ENCODE measurements at places on chromosomes 5 and 9.

DNA sequence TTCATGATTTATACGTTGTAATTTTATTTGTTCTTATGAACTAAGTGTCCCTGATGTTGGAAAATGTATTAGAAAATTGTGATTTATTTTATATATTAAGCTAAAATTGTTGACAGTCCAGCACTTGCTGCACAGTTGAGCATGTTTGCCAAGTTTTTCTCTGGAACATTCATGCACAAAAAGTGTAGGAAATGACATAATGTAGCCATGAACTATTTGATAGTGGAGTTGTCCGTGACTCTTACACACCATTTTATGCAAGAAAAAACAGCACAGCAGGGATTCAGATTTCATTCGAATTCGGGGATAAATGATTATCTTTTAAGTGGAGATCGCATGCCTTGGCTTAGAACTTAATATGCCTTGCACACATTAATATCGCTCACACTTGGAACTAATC is 708.6 kb upstream of the WWC1 start:
- no peak for DNase-seq

DNA sequence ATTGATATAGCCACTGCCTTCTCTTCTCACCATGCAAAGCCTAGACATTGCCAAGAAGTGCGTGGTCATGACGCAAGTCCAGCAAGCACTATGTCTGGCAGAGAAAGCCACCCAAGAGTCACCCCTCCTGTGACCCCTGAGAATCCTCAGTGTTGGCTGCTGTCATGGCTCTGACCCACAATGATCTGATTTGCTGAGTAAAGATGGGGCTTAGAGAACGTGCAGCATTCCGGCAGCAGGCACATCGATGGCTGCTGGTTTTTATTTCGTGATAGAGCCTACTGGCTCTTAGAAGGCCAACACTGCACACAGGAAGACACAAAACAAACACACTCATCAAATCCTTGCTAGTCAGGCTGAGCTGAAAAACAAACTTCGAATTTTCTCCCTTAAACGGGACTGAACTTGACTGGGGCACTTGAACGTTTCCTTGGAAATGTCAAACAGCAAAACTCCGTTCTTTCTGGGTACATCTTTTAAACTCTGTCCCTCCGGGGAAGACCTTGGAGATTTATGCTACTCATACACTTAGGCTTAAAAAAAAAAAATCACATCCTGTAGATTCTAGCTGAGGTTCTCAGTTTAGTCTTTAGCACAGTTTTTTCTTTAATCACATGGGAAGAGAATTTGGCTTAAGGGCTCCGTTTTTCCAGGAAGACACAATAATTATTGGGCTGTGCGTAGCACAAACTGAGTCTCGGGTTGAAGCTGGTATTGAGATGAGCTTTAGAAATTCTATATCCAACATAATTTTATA is 88.2 kb upstream of the BASP1 start:
- no peak for DNase-seq

DNA sequence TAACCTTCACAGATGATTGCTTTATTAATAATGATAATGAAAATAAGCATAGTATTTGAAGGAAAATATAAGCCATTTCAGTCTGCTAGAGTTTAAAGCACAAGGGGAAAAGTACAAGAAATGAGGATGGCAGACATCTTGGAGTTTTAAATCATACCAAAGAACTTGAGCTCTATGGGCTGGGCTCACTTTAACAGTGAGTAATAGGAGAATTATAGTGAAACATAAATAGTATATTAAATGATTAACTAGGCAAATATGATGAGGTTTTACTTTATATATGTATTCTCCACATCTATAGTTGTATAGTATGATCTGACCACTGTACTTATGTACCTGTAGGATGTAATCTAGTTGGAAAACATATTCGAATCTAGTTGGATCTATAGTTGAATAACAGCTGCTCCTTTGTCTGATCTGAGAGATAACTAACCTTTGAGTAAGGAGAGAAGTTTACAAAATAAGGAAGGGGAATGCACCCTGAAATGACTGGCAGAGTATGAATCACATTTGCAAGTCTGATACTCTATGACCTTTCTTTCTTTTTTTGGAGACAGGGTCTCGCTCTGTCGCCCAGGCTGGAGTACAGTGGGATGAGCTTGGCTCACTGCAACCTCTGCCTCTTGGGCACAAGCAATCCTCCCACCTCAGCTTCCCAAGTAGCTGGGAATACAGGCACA is 17.6 kb downstream of the MEGF9 start:
- no peak for DNase-seq

DNA sequence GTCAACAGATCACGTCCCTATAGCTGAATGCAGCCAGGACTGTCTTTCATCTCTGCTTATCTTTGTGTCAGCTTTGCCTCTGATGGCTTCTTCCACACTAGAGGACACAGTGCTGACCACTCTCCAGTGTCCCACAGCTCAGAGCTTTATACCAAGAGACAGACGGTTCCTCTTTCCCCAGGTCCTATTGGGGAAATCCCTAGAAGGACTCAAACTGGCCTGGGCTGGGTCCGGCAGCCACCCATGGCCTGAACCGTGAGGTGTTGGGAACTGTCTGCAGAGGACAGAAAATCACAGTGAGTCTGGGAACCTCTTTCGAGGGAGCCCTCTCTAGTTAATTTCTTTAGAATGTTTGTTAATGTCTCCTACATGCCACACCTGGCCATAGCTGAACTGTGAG is 68.3 kb upstream of the SHB start:
- DNase-seq, result no peak

DNA sequence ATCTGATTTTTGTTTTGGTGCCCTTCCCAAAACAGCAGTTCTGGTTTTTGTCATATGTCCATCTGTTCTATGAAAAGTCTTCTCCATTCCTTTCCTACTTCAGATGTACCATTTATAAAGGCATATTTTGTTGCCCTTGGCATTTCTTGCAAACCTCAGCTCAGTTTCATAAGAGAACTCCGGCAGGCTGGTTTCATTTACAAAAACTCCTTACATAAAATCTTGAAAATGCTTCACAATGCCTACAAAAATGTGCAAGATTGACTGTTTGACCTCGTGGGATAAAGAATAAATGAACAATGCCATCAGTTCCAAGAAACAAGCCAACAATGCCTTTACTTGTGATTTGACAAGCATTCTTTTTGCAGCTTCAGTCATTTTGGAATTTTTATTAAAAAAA is 39.1 kb upstream of the CTNNAL1 start:
- DNase-seq, result no peak

- DNase-seq, result no peak
These were observed 362.9 kb upstream of the ZNF608 start for GRCh38 chr5:125109293-125109692.

DNA sequence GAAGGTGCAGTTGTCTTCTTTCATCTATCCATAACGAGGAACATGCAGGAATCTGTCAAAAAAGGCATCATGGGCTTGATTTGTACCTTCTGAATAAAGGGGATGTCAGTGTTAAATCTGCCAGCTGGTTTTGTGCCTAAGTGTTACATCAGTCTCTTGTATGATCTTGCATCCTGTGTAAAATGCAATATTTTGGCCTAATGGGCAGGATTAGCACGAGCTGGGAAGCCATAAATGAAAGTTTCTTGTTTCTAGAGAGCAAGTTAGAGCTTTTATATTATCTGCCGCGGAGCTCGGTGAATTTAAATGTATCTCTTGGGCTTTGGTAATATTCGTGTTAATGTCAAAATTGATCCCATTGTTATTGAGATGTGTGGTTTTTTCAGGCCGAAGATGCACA is 526.1 kb upstream of the WWC1 start:
- no peak for DNase-seq

DNA sequence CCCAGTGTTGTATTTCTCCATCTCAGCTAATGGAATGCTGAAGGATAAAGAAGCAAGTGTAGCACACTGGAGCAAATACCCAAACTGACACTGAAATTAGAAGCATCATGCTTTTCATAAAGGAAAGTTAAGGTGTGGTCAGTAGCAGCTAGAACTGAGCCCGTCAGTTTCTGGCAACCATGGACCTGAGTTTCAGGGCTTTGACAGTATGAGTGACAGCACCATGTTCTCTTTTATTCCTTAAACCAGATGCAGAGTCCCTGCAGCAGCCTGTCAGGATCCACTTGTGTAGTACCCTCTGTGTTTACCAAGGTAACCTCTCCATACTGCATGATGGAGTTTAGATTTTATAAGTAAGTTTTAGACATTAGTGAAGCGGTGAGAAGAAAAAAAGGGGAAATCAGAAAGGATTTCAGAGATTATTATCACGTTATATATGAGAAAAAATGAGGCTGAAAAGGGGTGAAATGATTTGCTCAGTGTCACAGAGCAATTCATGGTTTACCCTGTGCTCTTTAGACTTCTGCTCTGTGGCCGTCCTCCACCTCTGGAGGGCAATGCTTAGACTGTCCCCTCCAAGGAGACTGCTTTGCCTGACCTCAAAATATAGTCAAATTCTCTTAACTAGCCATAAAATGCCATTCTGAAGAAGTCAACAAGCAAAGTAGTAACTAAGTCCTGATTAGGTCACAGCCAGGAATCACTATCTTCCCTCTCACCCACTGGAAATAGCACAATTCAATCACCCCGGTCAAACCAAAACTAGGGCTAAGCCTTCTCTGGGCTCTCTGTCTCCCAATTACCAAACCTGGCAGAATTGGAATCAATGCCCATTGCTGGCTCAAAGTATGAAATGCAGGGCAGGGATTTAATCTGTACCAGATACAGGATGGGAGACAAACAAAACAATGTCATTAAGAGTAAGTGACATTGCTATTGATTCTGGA is 10.5 kb upstream of the MYOT start:
- no peak for DNase-seq

- no peak for DNase-seq
These were observed 710 bp upstream of the PIP5KL1 start for GRCh38 chr9:127931092-127931881.

- DNase-seq, result no peak
These were observed 5.6 kb upstream of the RNF20 start for GRCh38 chr9:101528015-101528414.

- DNase-seq, result no peak
These were observed 19.0 kb upstream of the GNA14 start for GRCh38 chr9:77667151-77667550.

DNA sequence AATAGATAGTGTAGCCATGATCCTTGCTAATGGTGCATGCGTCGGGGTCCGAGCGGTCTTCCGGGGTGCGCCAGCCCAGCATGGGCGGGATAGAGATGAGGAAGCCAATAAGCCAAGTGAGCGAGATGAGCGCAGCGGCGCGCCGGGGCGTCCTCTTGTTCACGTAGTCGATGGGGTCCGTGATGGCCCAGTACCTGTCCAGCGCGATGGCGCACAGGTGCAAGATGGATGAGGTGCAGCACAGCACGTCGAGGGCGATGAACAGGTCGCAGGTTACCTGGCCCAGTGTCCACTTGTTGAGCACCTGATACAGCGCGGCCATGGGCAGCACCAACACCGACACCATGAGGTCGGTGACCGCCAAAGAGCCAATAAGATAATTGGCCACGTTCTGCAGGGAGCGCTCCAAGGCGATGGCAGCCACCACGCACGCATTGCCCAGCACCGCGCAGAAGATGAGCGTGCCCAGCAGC is 1.1 kb downstream of the HTR1A start:
- DNase-seq, result no peak

DNA sequence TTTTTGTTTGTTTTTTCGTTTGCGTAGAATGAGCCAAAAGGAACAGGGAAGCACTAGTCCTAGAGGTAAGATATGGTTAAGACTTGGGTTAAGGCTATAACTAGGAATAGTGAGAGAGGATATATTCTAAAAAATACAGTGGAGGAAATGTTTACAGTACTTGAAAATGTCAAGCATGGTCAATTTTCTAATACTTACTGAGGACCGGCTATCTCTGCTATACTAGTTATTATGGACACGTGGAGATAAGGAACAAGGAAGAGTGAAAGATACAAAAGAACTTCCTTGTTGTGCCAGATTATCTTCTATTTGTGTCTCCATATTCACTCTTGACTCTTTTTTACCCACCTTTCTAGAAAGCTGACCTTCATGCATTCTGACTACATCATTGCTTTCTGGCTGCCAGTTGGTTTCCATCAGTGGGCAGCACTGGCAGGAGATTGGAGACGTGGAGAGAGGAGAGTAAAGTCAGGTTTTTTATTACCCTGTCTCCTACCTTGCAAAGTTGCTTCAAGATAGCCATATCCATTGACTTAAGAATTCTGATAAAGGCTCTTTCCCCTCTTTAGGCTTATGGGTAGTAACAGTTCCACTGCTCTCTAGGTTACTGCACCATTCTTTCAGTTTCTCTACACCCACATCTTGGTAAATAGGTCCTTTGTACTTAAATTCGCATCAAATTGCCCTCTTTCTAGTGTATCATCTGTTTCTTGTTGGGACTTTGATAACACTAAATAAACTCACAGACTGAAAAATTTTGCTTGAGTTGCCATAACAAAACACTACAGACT is 9.0 kb upstream of the RFX3 start:
- no peak for DNase-seq

GRCh38 chr5:61702784-61703183 is 370.7 kb downstream of the ZSWIM6 start:
- no peak for DNase-seq

DNA sequence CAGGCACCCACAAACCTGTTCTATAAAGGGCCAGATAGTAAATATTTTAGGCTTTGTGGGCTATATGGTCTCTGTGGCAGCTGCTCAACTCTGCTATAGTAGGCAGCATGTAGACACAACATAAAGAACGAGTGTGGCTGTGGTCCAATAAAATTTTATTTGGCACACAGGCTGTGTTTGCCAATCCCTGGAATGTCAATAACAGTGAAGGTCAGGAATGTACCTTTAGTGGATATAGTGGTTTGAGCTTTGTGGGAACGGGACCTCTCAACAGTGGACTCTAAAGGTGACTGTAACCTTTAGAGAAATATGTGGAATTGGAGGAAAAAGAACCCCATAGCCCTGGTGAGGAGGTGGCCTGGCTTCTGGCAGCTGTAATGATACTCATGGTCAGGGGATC is 145.2 kb downstream of the MAST4 start:
- no peak for DNase-seq

- no peak for DNase-seq
These were observed 140.0 kb downstream of the SAXO1 start for GRCh38 chr9:18893046-18893445.

- DNase-seq, result no peak
These were observed 82.8 kb downstream of the SLC1A3 start for GRCh38 chr5:36689225-36689624.
